ENCODE measurements at places on chromosomes 13 and 19. TPM values are rescaled to one million over a fixed set of nuclear protein-coding genes. Genes with fewer than 3 reads are reported as not detected.

SPACA4 gene
- total RNA-seq: not detected

- no peaks in the 10 kb centered on the region for H3K27me3 ChIP-seq
- peaks cover 3% of the 10 kb centered on the region for H3K4me1 ChIP-seq
- no peak overlapping the region for H3K27ac ChIP-seq
Measured at GRCh38 chr13:42215578-42216421, 56.2 kb upstream of the AKAP11 start.

ZIK1 gene
- total RNA-seq: 2.9 TPM

DNA sequence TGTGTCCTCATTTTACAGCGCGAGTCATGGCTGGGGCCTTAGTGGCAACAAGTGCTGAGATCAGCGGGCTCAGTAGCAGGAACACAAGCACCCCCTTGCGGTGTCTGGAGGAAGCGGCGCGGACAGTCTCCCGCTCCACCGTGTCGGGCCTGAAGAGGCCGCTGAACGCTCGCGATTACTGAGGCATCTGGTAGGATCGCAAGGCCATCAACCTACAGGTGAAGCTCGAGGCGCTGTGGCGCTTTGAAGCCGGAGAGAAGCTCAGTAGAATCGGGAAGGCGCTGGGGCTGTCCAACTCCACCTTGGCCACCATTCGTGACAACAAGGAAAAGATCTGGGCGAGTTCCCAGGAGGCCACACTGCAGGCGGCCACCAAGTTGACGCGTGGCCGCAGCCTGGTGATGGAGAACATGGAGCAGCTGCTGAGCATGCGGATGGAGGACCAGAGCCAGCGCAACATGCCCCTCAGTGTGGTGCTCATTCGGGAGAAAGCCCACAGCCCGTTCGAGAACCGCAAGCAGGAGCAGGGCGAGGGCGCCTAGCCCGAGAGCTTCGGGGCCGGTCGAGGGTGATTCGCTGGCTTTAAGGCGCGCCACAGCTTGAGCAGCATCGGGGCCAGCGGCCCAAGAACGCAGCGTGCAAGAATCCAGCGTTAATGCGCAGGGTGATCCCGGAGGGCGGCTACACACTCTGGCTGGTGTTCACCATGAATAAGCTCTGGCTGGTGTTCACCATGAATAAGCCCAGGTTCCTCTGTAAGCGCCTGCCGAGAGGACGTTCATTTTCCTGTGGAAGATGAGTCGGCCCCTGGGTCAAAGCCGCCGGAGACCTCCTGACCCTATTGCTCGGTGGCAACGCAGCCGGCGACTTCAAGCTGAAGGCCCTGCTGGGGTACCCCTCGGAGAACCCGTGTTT, 8.3 kb upstream of the MZF1 start:
- H3K27ac ChIP-seq: peak overlapping the region; percentile 92
- H3K36me3 ChIP-seq: peaks cover 4% of the 10 kb centered on the region
- H3K27me3 ChIP-seq: no peaks in the 10 kb centered on the region
- H3K4me1 ChIP-seq: peaks cover 27% of the 10 kb centered on the region
- no peak overlapping the region for H3K4me3 ChIP-seq
- DNase-seq: peak; percentile 92

DNA sequence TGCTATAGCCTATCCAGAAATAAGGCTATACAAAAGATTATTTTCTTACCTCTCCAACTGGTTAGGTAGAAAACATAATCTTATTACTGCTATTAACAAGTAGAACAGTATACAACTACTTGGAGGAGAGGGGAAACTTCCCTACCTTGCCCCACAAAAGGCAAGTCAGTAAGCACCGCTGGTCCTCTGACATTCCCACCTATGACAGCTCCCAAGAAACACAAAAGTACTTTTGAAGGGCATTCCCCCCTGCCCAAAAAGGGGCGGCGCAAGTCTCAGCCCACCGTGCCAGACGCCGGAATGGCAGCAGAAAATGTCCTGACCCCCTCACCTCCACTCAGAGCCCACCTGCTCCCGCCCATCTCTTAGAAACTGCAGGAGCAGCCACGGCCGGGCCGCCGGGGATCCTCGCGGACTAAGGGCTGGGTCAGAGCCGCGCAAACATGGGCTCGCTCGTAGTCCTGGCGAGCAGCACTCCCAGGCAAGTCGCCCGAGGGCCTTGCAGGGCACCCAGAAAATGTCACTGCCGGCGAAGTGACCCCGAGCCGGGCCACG, 437 bp downstream of the SUCLA2 start:
- peaks cover 3% of the 10 kb centered on the region for H3K36me3 ChIP-seq
- H3K4me3 ChIP-seq: peak overlapping the region; percentile 93
- peak overlapping the region; percentile 96 for H3K27ac ChIP-seq
- no peaks in the 10 kb centered on the region for H3K27me3 ChIP-seq
- peak; percentile 12 for DNase-seq

DNA sequence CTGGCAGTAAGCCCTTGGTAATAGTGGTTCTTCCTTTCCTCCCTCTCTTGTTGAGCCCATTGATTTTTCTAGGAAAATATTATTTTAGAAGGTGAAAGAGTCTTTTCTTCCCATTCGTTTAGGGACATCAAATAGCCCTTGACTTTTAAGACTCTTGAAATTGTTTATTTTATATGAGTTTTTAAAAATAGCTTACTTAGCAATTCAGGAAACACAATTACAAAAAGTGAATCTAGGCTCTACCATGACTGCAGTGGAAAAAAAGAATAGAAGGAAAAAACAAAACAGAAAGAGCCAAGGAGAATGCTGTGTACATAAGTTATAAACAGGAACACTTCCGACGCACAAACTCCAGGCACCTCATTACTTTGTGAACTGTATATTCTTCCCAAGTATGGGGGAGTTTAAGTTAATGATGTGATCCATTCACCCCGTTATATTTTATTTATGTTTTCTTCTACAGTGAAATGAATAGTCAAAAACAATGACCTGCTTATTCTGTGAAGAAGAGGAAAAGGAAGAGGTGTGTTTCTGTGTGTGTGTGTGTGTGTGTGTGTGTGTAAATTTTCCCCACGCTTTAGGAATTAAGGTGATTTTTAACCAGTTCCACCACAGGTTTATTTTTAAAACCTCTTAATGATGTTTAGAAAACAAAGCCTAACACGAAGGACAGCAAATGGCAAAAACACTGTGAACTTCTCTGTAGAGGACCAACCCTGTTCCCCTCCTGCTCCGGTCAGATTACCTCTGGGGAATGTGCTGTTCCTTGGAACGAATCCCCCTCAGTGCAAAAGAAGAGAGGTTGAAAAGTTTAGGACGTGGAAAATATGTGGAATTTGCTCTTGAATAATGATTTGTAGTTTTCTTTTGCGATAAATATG, 266.3 kb downstream of the KLF5 start:
- no peak overlapping the region for H3K4me3 ChIP-seq
- peaks cover 17% of the 10 kb centered on the region for H3K27me3 ChIP-seq
- no peak for DNase-seq
- H3K4me1 ChIP-seq: no peaks in the 10 kb centered on the region

MIR17HG gene
- total RNA-seq: 9.1 TPM

UPK1A gene
- total RNA-seq: 0.44 TPM

- H3K36me3 ChIP-seq: peaks cover 10% of the 10 kb centered on the region
- peaks cover 37% of the 10 kb centered on the region for H3K4me1 ChIP-seq
- no peak for DNase-seq
- peak overlapping the region; percentile 97 for H3K27ac ChIP-seq
- H3K4me3 ChIP-seq: peak overlapping the region; percentile 94
- no peaks in the 10 kb centered on the region for H3K27me3 ChIP-seq
Measured at GRCh38 chr19:1066251-1066747, 668 bp upstream of the ARHGAP45 start.

DNA sequence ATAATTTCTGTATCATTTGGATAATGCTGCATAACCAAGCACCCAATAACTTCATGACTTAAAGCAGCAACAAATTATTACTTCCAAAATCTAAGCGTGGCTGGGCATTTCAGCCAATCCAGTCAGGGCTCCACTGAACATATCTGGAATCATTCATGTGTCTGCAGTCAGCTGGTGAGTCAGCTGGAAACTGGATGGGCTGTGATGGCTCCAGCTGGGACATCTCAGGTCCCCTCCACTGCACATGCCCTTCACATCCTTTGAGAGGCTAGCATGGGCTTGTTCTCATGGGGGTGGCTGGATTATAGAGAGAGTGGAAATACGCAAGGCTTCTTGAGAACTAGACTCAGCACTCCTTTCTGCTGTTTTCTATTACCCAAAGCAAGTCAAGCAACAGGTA, 961.9 kb downstream of the DIAPH3 start:
- H3K27me3 ChIP-seq: no peaks in the 10 kb centered on the region

GYS1 gene
- total RNA-seq: 21.6 TPM

KLK12 gene
- not detected for total RNA-seq

- peaks cover 2% of the 10 kb centered on the region for H3K36me3 ChIP-seq
- no peak overlapping the region for H3K4me3 ChIP-seq
- peaks cover 17% of the 10 kb centered on the region for H3K27me3 ChIP-seq
- no peak overlapping the region for H3K27ac ChIP-seq
- H3K4me1 ChIP-seq: peaks cover 7% of the 10 kb centered on the region
Measured at GRCh38 chr13:40016953-40017660, 361.6 kb downstream of the COG6 start.

DNA sequence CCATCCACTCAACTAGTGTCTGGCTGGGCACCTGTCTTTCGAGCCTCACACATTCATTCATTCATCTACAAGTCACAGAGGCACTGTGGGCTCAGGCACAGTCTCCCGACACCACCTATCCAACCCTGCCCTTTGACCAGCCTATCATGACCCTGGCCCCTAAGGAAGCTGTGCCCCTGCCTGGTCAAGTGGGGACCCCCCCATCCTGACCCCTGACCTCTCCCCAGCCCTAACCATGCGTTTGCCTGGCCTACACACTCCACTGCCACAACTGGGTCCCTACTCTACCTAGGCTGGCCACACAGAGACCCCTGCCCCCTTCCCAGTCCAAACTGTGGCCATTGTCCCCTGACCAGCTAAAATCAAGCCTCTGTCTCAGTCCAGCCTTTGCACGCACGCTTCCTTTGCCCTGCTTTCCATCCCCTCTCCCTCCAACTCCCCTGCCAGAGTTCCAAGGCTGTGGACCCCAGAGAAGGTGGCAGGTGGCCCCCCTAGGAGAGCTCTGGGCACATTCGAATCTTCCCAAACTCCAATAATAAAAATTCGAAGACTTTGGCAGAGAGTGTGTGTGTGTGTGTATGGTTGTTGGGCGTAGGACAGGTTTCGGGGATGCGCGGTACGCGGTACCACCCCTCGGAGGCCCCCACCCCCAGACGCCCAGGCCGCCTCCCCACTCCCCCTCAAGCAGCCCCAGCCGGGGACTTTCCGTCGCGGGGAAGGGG, 404 bp upstream of the IL27RA start:
- H3K36me3 ChIP-seq: no peaks in the 10 kb centered on the region
- H3K27ac ChIP-seq: peak overlapping the region; percentile 98
- H3K27me3 ChIP-seq: no peaks in the 10 kb centered on the region
- DNase-seq: peak; percentile 75
- peak overlapping the region; percentile 97 for H3K4me3 ChIP-seq

DNA sequence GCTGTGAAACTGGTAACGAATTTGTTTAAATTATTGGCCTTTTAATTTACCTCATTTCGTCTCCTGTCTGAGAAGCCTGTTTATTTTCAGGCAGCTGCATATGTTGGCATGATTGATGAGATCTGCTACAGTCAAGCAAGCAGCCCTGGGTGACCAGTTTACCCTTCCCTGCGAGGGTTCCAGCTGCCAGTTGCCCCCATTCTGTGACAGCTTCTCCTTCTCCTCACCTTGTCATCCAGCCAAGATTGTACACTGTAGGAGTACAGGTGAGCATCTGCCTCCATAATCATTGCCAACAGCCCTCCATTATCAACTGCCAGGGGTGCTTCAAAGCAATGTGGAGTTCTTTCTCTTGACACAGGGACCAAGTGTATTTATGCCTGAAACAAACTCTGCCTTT, 1979.9 kb upstream of the PRR20A start:
- no peaks in the 10 kb centered on the region for H3K36me3 ChIP-seq
- no peaks in the 10 kb centered on the region for H3K4me1 ChIP-seq
- no peak overlapping the region for H3K4me3 ChIP-seq
- H3K27me3 ChIP-seq: no peaks in the 10 kb centered on the region
- no peak overlapping the region for H3K27ac ChIP-seq

DNA sequence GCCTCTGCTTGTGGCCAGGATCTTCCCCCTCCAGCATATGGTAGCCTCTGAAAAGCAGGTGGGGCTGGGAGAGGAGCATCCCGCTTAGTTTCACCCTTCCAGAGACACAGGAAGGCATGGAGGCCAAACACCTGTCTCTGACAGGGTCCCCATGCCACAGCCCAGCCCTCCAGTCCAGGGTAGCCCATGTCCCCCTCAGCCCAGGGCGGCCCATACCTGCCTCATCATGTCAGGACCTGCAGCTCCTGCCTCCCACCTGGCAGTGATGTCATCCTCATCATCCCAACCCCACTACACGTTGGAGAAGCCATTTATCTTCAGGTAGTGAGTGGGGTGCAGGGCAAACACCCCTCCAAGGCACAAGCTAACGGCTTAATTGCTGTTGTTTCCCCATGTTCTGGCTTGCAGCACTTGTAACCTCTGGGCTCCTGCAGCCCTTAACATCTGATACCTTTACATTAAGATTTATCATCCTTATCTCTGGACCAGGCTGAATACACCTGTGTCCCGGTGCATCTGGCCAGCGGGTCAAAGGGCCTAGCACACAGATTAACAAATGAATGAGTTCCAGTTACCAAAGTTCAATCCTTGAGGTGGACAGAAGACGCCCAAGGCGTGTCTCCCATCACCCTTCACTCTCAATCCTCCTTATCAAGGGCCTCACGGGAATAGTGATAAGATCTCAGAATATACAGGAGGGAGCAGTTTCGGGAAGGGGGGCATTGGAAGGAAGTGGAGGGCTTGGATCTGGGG, 22.2 kb downstream of the ZNF175 start:
- H3K4me1 ChIP-seq: peaks cover 12% of the 10 kb centered on the region
- peak overlapping the region; percentile 83 for H3K27ac ChIP-seq
- peaks cover 15% of the 10 kb centered on the region for H3K27me3 ChIP-seq
- peaks cover 3% of the 10 kb centered on the region for H3K36me3 ChIP-seq

NXNL1 gene
- not detected for total RNA-seq

DNA sequence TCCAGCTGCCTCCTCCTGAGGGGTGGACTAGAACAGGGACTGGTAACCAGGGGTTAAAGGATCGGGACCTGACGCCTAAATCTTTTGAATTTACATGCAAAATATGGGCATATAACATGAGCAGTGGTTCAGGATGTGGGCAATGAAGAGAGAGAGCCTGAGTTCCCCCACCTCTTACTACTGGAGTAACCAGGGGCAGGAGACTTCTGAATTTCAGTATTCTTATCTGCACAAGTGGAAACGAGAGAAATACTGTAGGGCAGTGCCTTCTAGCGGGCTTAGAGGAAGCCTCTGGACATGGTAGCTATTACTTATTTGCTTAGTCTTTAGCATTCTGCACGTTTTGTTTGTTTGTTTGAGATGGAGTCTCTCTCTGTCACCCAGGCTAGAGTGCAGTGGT, 26.3 kb downstream of the BCAT2 start:
- H3K4me1 ChIP-seq: peaks cover 2% of the 10 kb centered on the region
- H3K4me3 ChIP-seq: no peak overlapping the region
- DNase-seq: no peak
- peaks cover 6% of the 10 kb centered on the region for H3K27me3 ChIP-seq
- H3K36me3 ChIP-seq: no peaks in the 10 kb centered on the region

- no peak for DNase-seq
- no peak overlapping the region for H3K4me3 ChIP-seq
- H3K36me3 ChIP-seq: no peaks in the 10 kb centered on the region
- H3K27me3 ChIP-seq: no peaks in the 10 kb centered on the region
Measured at GRCh38 chr13:91934354-91934753, 535.9 kb downstream of the GPC5 start.

GRCh38 chr19:5718037-5718578, 1.8 kb downstream of the LONP1 start:
- H3K4me1 ChIP-seq: peaks cover 10% of the 10 kb centered on the region
- peak overlapping the region; percentile 92 for H3K27ac ChIP-seq
- no peak for DNase-seq
- no peaks in the 10 kb centered on the region for H3K27me3 ChIP-seq
- H3K36me3 ChIP-seq: no peaks in the 10 kb centered on the region
- H3K4me3 ChIP-seq: peak overlapping the region; percentile 91

Data from T-helper 17 cell (primary cell).